Activated CD4-positive, CD25-positive, alpha-beta regulatory T cell treated with anti-CD3 and anti-CD28 coated beads, Interleukin-2, amount 50 U/mL, for 24 hours (primary cell): ENCODE measurements at places on chromosomes 1 and 21.

- ATAC-seq: no peak
Measured at GRCh38 chr1:119587341-119587740, 60.7 kb downstream of the ZNF697 start.

DNA sequence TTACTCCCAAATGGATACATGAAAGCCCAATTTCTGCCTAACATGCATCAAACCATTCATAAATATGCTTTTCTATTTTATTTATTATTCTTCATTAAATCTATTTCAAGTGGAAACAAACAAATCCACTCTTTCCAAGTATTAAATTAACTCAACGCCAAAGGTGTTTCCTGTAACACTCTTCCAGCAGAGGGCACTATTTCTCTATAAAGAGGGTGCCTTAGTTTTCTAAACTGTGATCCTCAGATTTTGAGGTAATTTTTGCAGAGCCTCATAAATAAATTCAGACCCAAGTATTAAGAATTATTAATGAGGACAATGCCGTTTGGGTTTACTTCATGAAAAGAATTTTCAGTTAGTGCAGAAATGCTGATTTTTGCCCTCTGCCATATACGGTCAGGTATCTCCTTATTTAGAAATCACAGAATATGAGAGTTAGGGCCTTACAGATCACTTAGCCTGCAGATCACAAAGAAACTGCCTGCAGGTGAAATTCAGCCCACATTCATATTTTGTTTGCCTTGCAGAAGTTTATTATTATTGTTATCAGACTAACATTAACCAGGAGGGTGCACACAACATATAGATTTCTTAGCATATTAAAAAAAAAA lies 40.1 kb upstream of the MYSM1 start:
- ATAC-seq: no peak

DNA sequence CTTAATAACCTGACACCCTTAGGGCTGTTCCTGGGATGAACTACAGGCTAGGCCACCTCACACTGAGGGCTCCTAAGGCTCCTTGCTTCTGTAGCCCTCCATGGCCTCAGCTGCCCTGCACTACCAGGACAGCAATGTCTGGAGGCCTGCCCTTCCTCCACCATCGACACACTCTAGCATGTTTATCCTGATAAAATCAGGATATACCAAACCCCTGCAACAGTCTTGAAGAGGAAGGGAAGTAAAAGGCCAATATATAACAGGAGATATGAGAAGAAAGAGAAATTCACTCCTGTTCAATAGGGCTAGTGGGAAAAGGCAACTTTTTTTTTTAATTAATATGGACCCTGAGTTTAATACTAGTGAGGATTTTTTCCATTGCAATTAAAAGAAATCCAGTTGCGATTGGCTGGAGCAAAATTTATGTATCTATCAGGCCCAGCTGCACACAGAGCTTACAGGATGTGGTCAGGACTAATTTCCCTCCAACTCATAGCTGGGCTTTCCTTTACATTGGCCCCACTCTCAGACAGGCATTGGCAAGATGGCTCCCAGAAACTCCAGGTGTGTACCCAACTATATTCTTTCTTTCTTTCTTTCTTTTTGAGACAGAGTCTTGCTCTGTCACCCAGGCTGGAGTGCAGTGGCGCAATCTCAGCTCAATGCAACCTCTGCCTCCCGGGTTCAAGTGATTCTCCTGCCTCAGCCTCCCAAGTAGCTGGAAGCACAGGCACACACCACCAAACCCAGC lies 13.5 kb upstream of the ATP2B4 start:
- peak; percentile 84 for ATAC-seq

GRCh38 chr1:63612971-63613370 lies 19.8 kb downstream of the PGM1 start:
- ATAC-seq: no peak

GRCh38 chr1:52332411-52332810 lies 33.6 kb downstream of the CC2D1B start:
- no peak for ATAC-seq
